ENCODE measurements at places on chromosomes 4 and X.

- DNase-seq: no peak
Observed at GRCh38 chr4:185638548-185639301, 103.4 kb upstream of the PDLIM3 start.

DNA sequence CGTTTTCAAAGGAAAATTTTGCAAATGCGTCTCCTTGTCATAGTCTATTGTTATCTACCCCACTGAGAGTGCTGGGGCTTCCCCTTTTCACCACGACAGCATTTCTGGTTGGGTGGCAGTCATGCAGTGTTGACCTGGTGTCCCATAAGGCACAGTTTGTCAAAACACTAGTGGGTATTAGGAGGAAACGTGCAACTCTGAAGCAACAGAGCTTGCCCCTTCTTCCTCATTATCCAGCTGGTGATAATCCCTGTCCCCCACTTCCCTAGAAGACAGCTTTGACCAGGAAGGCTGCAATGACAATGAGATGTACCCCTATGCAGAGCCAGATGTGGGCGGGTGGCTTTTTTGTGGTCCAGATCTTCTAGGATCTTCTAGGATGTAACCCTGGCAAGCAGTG is 1.8 kb downstream of the TBC1D1 start:
- DNase-seq: peak; percentile 63

DNA sequence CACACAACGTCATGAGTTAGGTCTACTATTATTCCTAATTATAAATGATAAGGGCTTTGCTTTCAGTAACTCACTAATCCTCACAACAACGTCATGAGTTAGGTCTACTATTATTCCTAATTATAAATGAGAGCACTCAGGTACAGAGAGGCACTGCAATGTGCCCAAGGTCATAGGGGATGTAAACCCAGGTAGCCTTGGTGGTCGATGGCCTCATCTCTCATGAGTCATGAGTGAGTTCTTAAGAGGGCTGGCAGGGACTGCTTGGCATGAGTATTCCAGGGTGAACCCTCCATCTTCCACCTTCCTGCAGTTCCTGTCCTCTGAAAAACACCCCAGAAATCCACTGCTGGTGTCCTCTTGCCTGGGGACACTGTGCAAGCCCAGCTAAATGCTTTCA is 317.1 kb downstream of the STK32B start:
- no peak for DNase-seq

- DNase-seq: no peak
Observed at GRCh38 chrX:150616863-150617198, 48.4 kb downstream of the MTM1 start.

Measured in activated naive CD8-positive, alpha-beta T cell treated with anti-CD3 and anti-CD28 coated beads for 36 hours (primary cell).